Right ventricle myocardium inferior (tissue), 1 donor: ENCODE measurements at places on chromosomes 5 and 9. TPM values are rescaled to one million over a fixed set of nuclear protein-coding genes. Genes with fewer than 3 reads are reported as not detected.

Gene TEX48
- total RNA-seq, result not detected

Gene SLC36A2
- total RNA-seq, result 0.60 TPM

Gene AP3B1
- 21.3 TPM for total RNA-seq

Gene PCDHGA8
- total RNA-seq, result 9.7 TPM

Gene BRINP1
- 0.35 TPM for total RNA-seq

Gene CENPK
- 2.0 TPM for total RNA-seq

Gene FCN2
- not detected for total RNA-seq

Gene C9
- not detected for total RNA-seq

Gene CKMT2
- total RNA-seq, result 1,804 TPM

Gene STING1
- total RNA-seq, result 47.2 TPM

Gene ADRA1B
- 2.7 TPM for total RNA-seq

Gene GPRIN1
- total RNA-seq, result 0.41 TPM

Gene SLC31A2
- total RNA-seq, result 14.6 TPM

Gene TRIM36
- total RNA-seq, result 0.19 TPM

Gene ORM2
- total RNA-seq, result not detected

Gene IRF1
- 12.7 TPM for total RNA-seq

Gene SPINK4
- total RNA-seq, result not detected

Gene ZCCHC10
- total RNA-seq, result 18.4 TPM

Gene CD14
- total RNA-seq, result 46.1 TPM

Gene MLANA
- total RNA-seq, result not detected

Gene SMIM33
- not detected for total RNA-seq

Gene FTMT
- total RNA-seq, result not detected

Gene ADCY2
- 0.19 TPM for total RNA-seq

Gene RGS7BP
- total RNA-seq, result 6.5 TPM

Gene PCDHGA10
- 4.1 TPM for total RNA-seq

Gene TSSK1B
- total RNA-seq, result not detected

Gene WHRN
- total RNA-seq, result 0.49 TPM
